ENCODE measurements at places on chromosomes 7 and 10. TPM values are rescaled to one million over a fixed set of nuclear protein-coding genes. Genes with fewer than 3 reads are reported as not detected.

OPALIN gene
- not detected for total RNA-seq

FXYD4 gene
- total RNA-seq: not detected

ZNF365 gene
- total RNA-seq: 0.82 TPM

CYP2C19 gene
- total RNA-seq: not detected

SUN3 gene
- not detected for total RNA-seq

EMX2 gene
- not detected for total RNA-seq

EXOSC1 gene
- 57.0 TPM for total RNA-seq

GIMAP6 gene
- not detected for total RNA-seq

STEAP2 gene
- total RNA-seq: 4.2 TPM

MNX1 gene
- total RNA-seq: 5.1 TPM

Measured in A549 treated with GW870086 at 1 μM for 4 hours (cell line).